ENCODE measurements at places on chromosomes 16 and 17. TPM values are rescaled to one million over a fixed set of nuclear protein-coding genes. Genes with fewer than 3 reads are reported as not detected.

The GPR139 gene
- total RNA-seq, result not detected

The MYH1 gene
- total RNA-seq, result 0.11 TPM

The KRT31 gene
- not detected for total RNA-seq

The RNF227 gene
- 4.3 TPM for total RNA-seq

The RHBDL1 gene
- 0.89 TPM for total RNA-seq

The SLC13A2 gene
- total RNA-seq, result not detected

The ITGAL gene
- 0.65 TPM for total RNA-seq

The FOXC2 gene
- total RNA-seq, result 0.51 TPM

The PDE6G gene
- total RNA-seq, result not detected

The TCAP gene
- total RNA-seq, result not detected

The CDRT4 gene
- 23.3 TPM for total RNA-seq

- H3K27me3 ChIP-seq, result no peaks in the 10 kb centered on the region
- no peaks in the 10 kb centered on the region for H3K4me1 ChIP-seq
- H3K4me3 ChIP-seq, result no peak overlapping the region
- DNase-seq, result peak; percentile 19
- no peak overlapping the region for H3K27ac ChIP-seq
These were observed 496.9 kb upstream of the C16orf82 start for GRCh38 chr16:26569793-26570192.

GRCh38 chr17:34680151-34680550 is 100.8 kb downstream of the TMEM132E start:
- no peaks in the 10 kb centered on the region for H3K4me1 ChIP-seq
- DNase-seq, result no peak
- no peak overlapping the region for H3K27ac ChIP-seq
- H3K27me3 ChIP-seq, result no peaks in the 10 kb centered on the region
- H3K4me3 ChIP-seq, result no peak overlapping the region
- no peaks in the 10 kb centered on the region for H3K36me3 ChIP-seq

GRCh38 chr17:4497101-4497824 is 1.4 kb upstream of the SPNS2 start:
- peaks cover 49% of the 10 kb centered on the region for H3K27me3 ChIP-seq
- H3K4me1 ChIP-seq, result no peaks in the 10 kb centered on the region
- no peak overlapping the region for H3K4me3 ChIP-seq
- peak; percentile 42 for DNase-seq
- H3K27ac ChIP-seq, result no peak overlapping the region

- DNase-seq, result no peak
- H3K27ac ChIP-seq, result no peak overlapping the region
- H3K4me3 ChIP-seq, result no peak overlapping the region
These were observed 60.4 kb upstream of the RPH3AL start for GRCh38 chr17:413016-413350.

DNA sequence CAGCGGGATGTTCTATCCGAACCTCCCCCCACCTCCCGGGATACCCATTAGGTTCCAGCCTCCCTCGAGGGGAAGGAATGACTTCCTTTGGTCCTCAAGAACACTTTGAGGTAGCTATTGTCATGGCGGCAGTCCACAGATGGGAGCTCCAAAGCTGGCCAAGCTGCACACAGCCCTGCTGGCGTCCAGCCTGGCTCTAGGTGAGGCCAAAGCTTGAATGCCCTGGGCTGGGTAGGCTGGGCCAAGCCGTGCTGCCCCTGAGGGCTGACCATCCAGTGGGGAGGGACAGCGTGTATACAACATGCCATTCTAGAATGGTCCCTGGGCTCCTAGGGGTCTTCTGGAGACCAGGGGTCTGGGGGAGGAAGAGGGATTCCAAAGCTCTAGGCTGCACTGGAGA is 43.5 kb downstream of the PEMT start:
- H3K27ac ChIP-seq, result no peak overlapping the region
- DNase-seq, result no peak
- no peaks in the 10 kb centered on the region for H3K36me3 ChIP-seq
- H3K4me1 ChIP-seq, result peaks cover 8% of the 10 kb centered on the region
- no peaks in the 10 kb centered on the region for H3K27me3 ChIP-seq
- H3K4me3 ChIP-seq, result no peak overlapping the region

- no peaks in the 10 kb centered on the region for H3K4me1 ChIP-seq
- H3K36me3 ChIP-seq, result no peaks in the 10 kb centered on the region
These were observed 14.4 kb upstream of the RNF213 start for GRCh38 chr17:80246266-80246681.

DNA sequence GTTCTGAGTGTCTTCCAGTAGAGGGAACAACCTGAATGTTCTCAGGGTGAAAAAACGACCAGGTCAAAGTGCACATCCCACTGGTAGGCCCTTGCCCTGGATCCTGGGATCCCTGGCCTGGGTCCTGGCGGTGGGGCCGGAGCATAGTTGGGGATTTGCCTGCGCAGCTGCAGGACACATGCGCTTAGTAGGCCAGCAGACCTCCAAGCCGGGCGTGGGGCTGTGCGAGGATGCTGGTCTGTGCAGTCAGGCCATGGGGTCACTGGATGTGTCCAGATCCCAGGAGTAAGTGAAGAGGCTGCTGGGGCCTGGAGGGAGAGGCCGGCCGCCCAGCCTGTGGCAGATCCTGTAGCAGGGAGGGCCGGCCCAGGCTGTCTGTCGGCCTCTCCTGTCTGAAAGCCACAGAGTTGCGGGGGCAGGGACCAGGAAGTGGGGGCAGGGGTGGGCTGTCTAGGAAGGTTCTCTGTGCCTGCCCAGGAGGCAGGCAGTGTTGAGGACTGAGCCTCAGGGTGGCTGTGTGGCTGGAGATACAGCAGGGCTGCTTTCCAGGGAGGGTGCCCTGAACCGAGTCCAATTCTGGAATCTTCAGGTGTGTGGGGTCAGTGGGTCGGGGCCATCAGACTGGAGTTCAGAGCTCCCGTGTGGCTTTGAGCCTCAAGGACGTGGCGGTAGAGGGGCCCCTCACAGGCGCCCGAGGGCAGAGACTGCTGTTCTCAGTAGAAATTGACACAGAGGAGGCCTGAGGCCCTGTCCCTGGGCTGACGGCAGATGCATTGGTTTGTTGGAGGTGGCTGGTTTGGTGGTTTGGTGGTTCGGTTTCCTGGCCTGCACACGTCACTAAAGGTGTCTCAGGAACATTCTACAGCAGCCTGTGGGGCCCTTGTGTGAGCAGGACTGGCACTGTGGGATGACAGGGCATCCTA is 17.2 kb upstream of the NUDT16L1 start:
- no peaks in the 10 kb centered on the region for H3K4me1 ChIP-seq
- H3K36me3 ChIP-seq, result peaks cover 4% of the 10 kb centered on the region
- no peaks in the 10 kb centered on the region for H3K27me3 ChIP-seq
- no peak overlapping the region for H3K27ac ChIP-seq
- H3K4me3 ChIP-seq, result no peak overlapping the region
- no peak for DNase-seq

- peaks cover 18% of the 10 kb centered on the region for H3K4me1 ChIP-seq
- H3K27ac ChIP-seq, result no peak overlapping the region
- H3K36me3 ChIP-seq, result no peaks in the 10 kb centered on the region
- H3K4me3 ChIP-seq, result no peak overlapping the region
- peak; percentile 30 for DNase-seq
These were observed 42.1 kb upstream of the CDH13 start for GRCh38 chr16:82584553-82585152.

DNA sequence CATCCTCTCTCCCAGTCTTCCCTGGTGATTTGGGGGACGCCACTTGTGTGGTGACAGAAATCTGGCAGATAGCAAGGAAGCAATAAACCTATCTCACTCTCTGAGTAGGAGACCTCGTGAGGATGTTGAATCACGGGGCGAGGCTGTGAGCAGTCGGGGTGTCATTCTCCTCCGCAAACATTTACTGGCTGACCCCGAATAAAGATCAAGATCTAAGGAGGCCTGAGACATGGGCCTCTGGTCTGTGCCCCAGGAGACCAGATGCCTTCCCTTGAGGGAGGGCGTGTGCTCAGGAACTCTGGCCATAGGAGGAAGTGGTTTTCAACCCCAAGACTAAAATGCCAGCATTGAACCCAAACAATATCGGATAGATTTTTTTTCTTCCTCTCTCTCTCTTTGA is 53.1 kb downstream of the FOXL1 start:
- H3K36me3 ChIP-seq, result no peaks in the 10 kb centered on the region
- H3K4me3 ChIP-seq, result no peak overlapping the region
- DNase-seq, result peak; percentile 78
- H3K4me1 ChIP-seq, result peaks cover 27% of the 10 kb centered on the region

DNA sequence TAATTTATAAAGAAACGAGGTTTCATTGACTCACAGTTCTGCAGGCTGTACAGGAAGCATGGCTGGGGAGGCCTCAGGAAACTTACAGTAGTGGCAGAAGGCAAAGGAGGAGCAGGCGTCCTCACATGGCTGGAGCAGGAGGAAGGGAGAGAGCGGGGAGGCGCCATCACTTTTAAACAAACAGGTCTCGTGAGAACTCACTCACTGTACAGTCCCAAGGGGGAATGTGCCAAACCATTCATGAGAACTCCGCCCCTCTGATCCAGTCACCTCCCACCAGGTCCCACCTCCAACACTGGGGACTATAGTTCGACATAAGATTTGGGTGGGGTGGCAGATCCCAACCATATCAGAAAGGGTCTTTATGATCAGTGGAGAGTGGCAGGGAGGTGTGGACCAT is 392.4 kb upstream of the TNRC6C start:
- H3K4me3 ChIP-seq, result no peak overlapping the region
- no peak overlapping the region for H3K27ac ChIP-seq
- no peak for DNase-seq
- peaks cover 31% of the 10 kb centered on the region for H3K27me3 ChIP-seq
- H3K4me1 ChIP-seq, result 0 out of 2 replicates have a peak, but pooled peaks cover under 1% of the 10 kb centered on the region

DNA sequence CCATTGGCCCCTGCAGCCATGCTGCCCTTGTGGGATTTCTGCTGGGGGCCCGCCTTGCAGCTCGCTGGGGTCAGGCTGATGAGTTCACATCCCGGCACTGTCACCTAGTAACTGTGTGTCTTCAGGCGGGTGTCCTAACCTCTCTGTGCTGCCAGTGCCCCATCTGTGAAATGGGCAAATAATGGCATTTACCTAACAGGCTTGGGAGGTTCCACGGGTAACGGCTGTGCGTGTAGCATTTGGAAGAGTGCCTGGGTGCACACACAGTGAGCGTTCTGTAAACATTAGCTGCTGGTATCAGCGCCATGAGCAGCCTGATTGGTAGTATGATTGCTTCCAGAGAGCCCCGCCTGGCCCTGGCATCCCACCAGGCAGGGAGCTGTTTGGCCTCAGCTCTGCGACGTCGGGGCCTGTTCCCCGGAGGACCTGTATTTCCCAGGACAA is 167.3 kb upstream of the GSE1 start:
- H3K27me3 ChIP-seq, result no peaks in the 10 kb centered on the region
- H3K27ac ChIP-seq, result no peak overlapping the region
- no peak overlapping the region for H3K4me3 ChIP-seq

GRCh38 chr17:58020401-58020800 is 13.4 kb upstream of the SRSF1 start:
- H3K36me3 ChIP-seq, result no peaks in the 10 kb centered on the region
- H3K27ac ChIP-seq, result no peak overlapping the region
- no peak for DNase-seq
- no peak overlapping the region for H3K4me3 ChIP-seq
- no peaks in the 10 kb centered on the region for H3K4me1 ChIP-seq
- no peaks in the 10 kb centered on the region for H3K27me3 ChIP-seq

GRCh38 chr17:61770043-61770442 is 93.3 kb downstream of the BRIP1 start:
- DNase-seq, result peak; percentile 6
- no peaks in the 10 kb centered on the region for H3K36me3 ChIP-seq
- H3K4me1 ChIP-seq, result peaks cover 12% of the 10 kb centered on the region
- H3K27ac ChIP-seq, result no peak overlapping the region
- H3K27me3 ChIP-seq, result no peaks in the 10 kb centered on the region

DNA sequence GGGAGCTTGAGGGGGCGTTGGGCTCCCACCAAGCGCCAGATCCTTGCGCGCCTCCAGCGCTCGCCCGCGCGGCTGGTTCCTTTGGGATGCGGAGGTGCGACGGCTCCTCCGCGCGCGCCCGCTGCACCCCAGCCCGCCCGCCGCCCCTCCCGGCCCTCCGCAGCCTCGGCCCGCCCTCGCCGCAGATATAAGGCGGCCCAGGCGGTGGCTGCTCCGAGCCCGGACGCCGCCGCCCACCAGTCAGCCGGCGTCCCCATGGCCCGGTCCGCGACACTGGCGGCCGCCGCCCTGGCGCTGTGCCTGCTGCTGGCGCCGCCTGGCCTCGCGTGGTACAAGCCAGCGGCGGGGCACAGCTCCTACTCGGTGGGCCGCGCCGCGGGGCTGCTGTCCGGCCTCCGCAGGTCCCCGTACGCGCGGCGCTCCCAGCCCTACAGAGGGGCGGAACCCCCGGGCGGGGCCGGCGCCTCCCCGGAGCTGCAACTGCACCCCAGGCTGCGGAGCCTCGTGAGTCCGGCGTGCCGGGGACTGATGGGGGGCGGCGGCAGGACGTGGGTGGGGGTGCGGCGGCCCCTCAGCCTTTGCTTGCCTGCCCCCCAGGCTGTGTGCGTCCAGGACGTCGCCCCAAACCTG is at the start of gene NPB:
Gene NPB (plus strand): TSS at position 216 of the 630 bp plus-strand sequence. CDS start 40 bp downstream, at position 256.
- no peak within 1 kb of the TSS for H3K27ac ChIP-seq
- H3K36me3 ChIP-seq, result no peaks in the 10 kb centered on the region
- DNase-seq, result peak; percentile 51
- H3K4me1 ChIP-seq, result peaks cover 19% of the 10 kb centered on the region

DNA sequence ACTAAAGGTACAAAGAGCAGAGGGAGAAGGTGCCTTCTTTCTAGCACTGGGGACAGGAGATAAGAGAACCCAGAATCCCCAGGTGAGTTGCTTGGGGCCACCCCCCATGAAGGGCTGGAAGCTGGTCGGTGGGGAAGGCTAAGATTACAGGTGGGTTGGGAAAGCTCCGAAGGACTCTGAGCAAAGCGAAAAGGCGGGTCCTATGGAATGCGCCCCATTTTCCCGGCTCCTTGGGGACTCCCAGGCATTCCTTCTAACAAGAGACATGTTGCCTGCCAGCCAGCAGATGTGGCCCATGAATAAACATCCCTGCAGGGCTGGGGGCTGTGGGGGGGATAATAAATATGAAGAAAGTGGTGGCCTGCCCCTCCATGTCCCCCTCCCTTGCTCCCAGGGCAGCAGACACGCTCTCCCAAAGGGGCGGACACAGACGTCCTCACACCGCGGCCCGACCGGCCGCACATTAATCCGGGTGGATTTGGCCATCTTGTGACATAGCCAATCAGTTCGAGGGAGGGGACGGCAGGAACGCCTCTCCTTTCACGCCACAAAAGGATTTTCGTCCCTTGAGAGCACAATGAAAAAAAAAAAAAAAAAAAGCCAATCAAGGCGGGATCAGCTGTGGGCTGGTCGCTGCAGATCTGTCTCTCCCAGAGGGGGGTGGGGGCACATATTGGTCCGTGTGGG is 98.5 kb downstream of the SOX9 start:
- DNase-seq, result peak; percentile 17
- H3K36me3 ChIP-seq, result no peaks in the 10 kb centered on the region
- H3K27ac ChIP-seq, result no peak overlapping the region
- H3K4me1 ChIP-seq, result no peaks in the 10 kb centered on the region

DNA sequence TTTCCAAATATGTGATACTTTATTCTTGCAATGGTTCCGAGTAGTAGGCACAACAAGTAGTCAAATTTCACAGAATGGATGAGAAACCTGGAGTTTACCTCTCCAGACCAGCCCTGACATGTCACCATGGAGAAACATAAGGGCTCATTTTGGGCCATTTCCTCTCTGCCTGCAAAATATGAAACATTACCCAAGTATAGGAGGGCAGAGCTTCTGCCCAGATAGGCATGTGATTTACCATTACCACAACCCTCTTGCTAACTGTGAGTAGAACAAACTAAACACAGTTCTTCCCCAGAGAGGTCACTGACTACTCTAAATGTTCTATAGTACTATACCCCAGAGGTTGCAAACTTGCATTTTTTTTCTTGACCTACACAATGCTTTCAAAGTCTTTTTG is 15.7 kb upstream of the KPNB1 start:
- no peaks in the 10 kb centered on the region for H3K36me3 ChIP-seq
- no peak for DNase-seq
- H3K27me3 ChIP-seq, result no peaks in the 10 kb centered on the region
- no peaks in the 10 kb centered on the region for H3K4me1 ChIP-seq
- no peak overlapping the region for H3K27ac ChIP-seq
- H3K4me3 ChIP-seq, result no peak overlapping the region
